A549 treated with AZD2906 at 1 μM for 4 hours (cell line): ENCODE measurements at places on chromosomes 16 and 17. TPM values are rescaled to one million over a fixed set of nuclear protein-coding genes. Genes with fewer than 3 reads are reported as not detected.

Gene MT4
- not detected in 5 replicates for total RNA-seq

Gene MLYCD
- 1.1 to 2.2 TPM (median 1.9 TPM) in 5 replicates for total RNA-seq

Gene MAF
- total RNA-seq = 0.21 to 0.48 TPM (median 0.34 TPM) in 5 replicates

Gene HOXB2
- 0.31 to 0.64 TPM (median 0.49 TPM) in 5 replicates for total RNA-seq

Gene TMEM204
- 0.08 to 0.11 TPM (median 0.09 TPM) in 4 of 5 replicates, not detected in the other for total RNA-seq
